ENCODE measurements at places on chromosomes 7 and 10.

DNA sequence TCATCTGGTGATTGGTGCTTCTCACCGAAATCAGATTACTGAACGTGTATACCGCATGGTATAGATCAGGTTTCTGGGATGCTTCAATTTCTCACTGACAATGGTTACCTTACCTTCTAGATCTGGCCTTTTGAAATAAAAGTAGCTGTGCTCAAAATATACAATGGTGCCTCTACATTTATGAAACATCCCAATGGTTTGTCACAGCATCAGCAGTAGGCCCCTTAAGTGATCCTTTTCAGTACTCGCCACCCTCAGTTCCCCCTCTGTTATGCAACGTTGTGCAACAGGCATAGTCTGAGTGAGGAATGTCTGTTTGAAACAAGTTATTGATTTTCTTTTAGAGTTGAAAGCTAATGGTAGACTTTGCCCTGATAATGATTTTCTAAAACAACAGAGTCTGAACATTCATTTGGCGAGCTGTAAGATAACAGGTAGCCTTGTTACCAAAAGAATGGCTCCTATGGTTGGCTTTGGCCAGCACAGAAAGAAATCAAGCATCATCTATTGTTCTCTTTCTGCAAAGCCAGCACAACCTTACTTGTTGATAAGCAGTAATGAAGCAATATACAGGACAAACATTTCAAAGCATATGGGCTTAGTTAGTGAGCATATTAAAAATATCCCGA lies 693.9 kb downstream of the PARD3 start:
- H3K4me1 ChIP-seq, result no peaks in the 10 kb centered on the region
- no peak overlapping the region for H3K4me3 ChIP-seq
- no peaks in the 10 kb centered on the region for H3K36me3 ChIP-seq

DNA sequence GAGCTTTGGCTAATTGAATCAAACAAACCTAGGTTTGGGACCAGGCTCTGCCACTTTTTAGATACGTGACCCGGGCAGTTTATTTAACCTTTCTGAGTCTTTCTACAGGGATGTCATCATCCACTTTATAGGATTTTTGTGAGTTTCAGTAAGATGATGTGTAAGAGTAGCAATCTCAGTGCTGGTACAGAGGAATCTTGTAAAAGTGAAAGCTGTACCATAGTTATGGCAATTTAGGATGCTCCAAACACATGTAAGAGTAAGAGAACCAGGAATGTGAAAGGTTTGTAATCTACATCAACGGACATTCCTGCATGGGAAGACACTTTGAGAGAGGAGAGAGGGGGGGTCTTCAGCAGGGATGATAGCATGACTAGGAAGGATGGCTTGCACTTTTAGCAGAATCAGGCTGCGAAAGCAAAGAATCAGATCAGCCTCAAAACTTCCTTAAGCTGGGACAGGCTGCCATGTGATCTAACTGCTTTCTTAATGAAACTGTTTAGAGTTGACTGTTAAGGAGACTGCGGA lies 968 bp downstream of the NOLC1 start:
- H3K4me3 ChIP-seq, result peak overlapping the region; percentile 84
- H3K36me3 ChIP-seq, result peaks cover 50% of the 10 kb centered on the region
- H3K4me1 ChIP-seq, result peaks cover 14% of the 10 kb centered on the region
- no peaks in the 10 kb centered on the region for H3K27me3 ChIP-seq
- peak; percentile 51 for DNase-seq

- H3K27me3 ChIP-seq, result peaks cover 31% of the 10 kb centered on the region
- DNase-seq, result no peak
- peaks cover 3% of the 10 kb centered on the region for H3K4me1 ChIP-seq
- no peak overlapping the region for H3K4me3 ChIP-seq
- no peaks in the 10 kb centered on the region for H3K36me3 ChIP-seq
These were observed 2.6 kb downstream of the GOLGA7B start for GRCh38 chr10:97852277-97852676.

- H3K27me3 ChIP-seq, result no peaks in the 10 kb centered on the region
- no peak for DNase-seq
- peaks cover 29% of the 10 kb centered on the region for H3K4me1 ChIP-seq
- no peaks in the 10 kb centered on the region for H3K36me3 ChIP-seq
- no peak overlapping the region for H3K4me3 ChIP-seq
- H3K27ac ChIP-seq, result no peak overlapping the region
These were observed 52.4 kb upstream of the TNS3 start for GRCh38 chr7:47634273-47634672.

DNA sequence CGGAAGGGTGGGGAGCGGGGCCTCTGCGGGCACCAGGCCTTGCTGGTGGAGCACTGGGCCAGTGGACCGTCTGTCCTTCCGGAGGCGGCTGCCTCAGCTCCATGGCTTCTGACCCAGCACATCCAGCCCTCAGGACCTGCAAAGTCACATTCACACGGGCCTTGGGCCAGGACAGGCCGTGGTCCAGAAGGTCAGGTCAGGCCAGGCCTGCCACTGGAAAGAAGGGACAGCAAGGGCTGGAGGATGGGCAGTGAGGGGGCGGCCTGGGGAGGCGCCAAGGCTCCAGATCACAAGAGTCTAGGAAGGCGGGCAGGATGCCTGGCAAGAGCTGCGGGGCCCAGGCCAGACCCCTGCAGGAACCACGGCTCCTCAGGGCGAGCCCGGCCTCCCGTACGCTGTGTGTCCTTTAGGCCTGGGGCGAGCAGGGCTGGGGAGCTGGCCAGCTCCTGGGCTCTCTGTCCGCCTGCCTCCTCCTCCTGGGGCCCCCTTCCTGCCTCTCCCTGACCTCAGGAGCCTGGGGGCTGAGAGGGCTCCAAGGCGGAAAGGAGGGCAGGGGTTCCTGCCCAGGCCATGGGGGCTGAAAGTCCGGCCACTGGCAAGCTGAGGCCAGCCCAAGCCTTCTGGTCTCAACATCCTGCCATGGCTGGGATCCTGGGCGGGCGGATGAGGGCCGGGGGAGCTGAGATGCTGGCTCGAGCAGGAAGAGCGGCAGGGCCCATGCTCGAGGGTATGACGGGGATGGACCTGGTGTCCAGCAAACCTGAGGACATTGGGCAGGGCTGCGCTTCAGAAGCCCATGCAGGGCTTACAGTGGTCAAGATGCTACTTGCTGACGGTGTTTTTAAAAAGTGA lies 225.8 kb downstream of the ELFN1 start:
- H3K36me3 ChIP-seq, result no peaks in the 10 kb centered on the region
- H3K4me3 ChIP-seq, result no peak overlapping the region
- no peaks in the 10 kb centered on the region for H3K4me1 ChIP-seq
- H3K27ac ChIP-seq, result no peak overlapping the region

GRCh38 chr7:3482147-3482921 lies 181.3 kb downstream of the SDK1 start:
- DNase-seq, result peak; percentile 91
- no peak overlapping the region for H3K27ac ChIP-seq
- no peak overlapping the region for H3K4me3 ChIP-seq
- no peaks in the 10 kb centered on the region for H3K36me3 ChIP-seq

GRCh38 chr10:43134126-43134905 lies 3.9 kb upstream of the CSGALNACT2 start:
- 0 out of 2 replicates have a peak, but pooled peaks cover 3% of the 10 kb centered on the region for H3K4me1 ChIP-seq
- no peaks in the 10 kb centered on the region for H3K36me3 ChIP-seq
- H3K4me3 ChIP-seq, result no peak overlapping the region
- H3K27me3 ChIP-seq, result peaks cover 20% of the 10 kb centered on the region
- DNase-seq, result no peak

- H3K27ac ChIP-seq, result no peak overlapping the region
- H3K27me3 ChIP-seq, result no peaks in the 10 kb centered on the region
- H3K36me3 ChIP-seq, result peaks cover 16% of the 10 kb centered on the region
- no peaks in the 10 kb centered on the region for H3K4me1 ChIP-seq
These were observed 231.2 kb upstream of the STK17A start for GRCh38 chr7:43351683-43352082.

GRCh38 chr10:37680243-37680683 lies 177.1 kb downstream of the ZNF248 start:
- no peak overlapping the region for H3K27ac ChIP-seq
- no peak overlapping the region for H3K4me3 ChIP-seq
- no peaks in the 10 kb centered on the region for H3K4me1 ChIP-seq
- DNase-seq, result no peak
- no peaks in the 10 kb centered on the region for H3K27me3 ChIP-seq

GRCh38 chr10:111429288-111430028 lies 352.6 kb downstream of the ADRA2A start:
- no peak overlapping the region for H3K27ac ChIP-seq
- no peak overlapping the region for H3K4me3 ChIP-seq
- H3K27me3 ChIP-seq, result no peaks in the 10 kb centered on the region

- H3K36me3 ChIP-seq, result no peaks in the 10 kb centered on the region
- peak overlapping the region; percentile 65 for H3K4me3 ChIP-seq
- H3K4me1 ChIP-seq, result peaks cover 35% of the 10 kb centered on the region
- no peak overlapping the region for H3K27ac ChIP-seq
These were observed 2.0 kb downstream of the ZNF503 start for GRCh38 chr10:75399461-75400162.

GRCh38 chr7:91164506-91164905 lies 99.7 kb upstream of the FZD1 start:
- H3K36me3 ChIP-seq, result no peaks in the 10 kb centered on the region
- peaks cover 6% of the 10 kb centered on the region for H3K4me1 ChIP-seq
- H3K4me3 ChIP-seq, result no peak overlapping the region

DNA sequence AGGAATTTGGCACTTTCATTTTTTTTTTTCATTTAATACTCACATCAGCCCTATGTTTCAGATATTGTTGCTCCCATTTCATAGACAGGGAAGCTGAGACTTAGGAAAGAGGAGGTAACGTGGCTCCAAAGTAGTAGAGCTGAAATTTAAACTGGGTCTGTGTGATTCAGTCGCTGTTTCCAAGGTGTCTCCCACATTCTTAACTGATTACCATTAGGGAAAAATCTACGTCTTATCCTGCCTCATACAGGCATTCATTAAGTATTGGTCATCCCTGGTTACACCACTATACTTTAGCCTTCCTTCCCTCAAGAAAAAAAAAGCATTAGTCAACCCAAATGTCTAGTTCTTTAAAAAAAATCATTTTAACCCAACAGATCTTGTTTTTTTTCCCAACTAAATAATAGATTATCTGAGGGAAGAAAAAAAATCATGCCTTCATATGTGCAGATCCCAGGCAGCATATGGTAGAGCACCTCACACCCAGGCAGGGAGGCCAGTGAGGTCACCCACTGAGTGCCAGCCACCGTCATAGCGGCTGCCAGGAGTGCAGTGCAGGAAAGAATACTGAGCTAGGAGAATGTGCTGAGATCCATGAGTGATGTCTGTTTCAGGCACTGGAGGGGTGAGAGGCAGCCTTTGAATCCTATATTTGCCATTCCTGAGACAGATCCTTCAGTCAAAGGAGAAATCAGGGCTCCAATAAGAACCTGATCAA lies 59.0 kb upstream of the SORCS3 start:
- H3K27ac ChIP-seq, result no peak overlapping the region
- no peaks in the 10 kb centered on the region for H3K27me3 ChIP-seq
- no peak overlapping the region for H3K4me3 ChIP-seq
- DNase-seq, result no peak
- H3K4me1 ChIP-seq, result no peaks in the 10 kb centered on the region

DNA sequence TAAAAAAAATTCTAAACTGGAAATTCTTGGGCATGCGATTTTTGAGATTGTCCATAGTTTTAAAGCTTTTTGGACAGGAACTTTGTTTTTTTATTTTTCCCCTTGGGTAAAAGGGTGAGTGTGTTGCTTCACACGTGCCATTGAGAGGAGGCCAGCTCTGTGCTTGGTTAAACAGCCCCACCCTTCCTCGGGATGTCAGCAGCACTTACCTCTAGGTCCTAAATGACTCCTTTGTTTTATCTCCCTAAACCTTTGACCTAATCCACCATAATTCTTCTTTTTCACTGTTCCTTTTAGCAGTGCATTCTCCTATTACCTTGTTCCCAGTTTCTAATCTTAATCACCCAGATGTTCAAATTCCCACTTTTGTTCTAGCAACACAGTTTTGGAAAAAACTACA lies 83.5 kb downstream of the SEMA3D start:
- H3K4me1 ChIP-seq, result no peaks in the 10 kb centered on the region
- H3K27ac ChIP-seq, result no peak overlapping the region
- no peaks in the 10 kb centered on the region for H3K27me3 ChIP-seq
- H3K36me3 ChIP-seq, result no peaks in the 10 kb centered on the region
- DNase-seq, result no peak

DNA sequence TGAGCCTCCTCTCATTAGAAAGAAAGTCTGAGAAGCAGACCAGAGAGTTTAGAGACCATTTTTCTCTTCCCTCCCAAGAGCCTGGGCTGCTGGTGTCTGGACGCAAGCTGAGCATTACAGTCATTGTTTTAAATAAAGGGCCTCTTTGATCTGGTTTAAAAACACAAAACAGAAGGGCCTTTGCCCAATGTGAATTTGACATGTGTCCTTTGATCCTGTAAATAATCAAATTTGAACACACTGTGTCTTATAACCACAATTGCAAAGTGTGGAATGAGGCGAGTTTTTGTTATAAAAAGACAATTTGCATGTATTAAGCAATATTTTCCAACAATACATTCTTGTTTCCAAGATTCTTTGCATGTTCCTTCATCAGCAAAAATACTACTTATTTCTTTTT lies 158.5 kb downstream of the C7orf25 start:
- H3K36me3 ChIP-seq, result no peaks in the 10 kb centered on the region
- no peaks in the 10 kb centered on the region for H3K27me3 ChIP-seq
- no peak for DNase-seq
- no peak overlapping the region for H3K27ac ChIP-seq

DNA sequence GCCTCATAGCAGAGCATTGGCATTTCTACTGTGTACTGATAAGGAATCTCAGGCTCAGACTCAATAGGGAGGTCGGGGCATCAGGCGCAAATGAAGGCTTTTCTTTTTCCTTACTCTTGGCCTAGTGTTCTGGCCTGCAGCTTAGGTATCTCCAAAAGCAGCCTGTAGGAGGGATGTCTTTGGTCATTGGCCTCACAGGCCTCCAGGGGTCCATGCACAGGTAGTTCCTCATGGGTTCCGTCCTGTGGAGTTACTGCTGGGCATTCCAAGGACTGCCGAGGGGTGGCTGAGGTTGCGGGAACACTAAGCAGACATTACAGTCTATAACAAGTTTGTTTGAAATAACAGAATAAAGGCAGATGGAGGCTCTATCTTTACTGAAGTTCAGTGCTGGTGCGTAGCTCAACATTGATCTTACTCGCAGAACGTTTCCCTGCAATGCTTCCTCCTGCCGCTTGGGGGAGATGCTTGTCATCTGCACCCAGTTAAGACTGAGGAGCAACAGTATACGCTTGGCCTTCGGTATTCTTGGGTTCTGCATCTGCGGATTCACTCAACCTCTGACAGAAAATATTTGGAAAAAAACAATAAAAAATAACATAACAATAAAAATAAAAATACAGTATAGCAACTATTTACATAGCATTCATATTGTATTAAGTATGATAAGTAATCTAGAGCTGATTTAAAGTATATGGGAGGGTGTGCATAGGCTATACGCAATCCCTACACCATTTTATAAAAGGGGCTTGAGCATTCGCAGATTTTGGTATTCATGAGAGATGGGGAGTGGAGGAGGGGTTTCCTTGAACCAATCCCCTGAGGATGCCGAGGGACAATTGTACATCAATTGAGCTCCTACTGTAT lies 58.9 kb downstream of the SH2D4B start:
- no peaks in the 10 kb centered on the region for H3K36me3 ChIP-seq
- no peak overlapping the region for H3K4me3 ChIP-seq
- peak; percentile 85 for DNase-seq
- no peak overlapping the region for H3K27ac ChIP-seq
- H3K27me3 ChIP-seq, result no peaks in the 10 kb centered on the region
